ENCODE measurements at places on chromosomes 1 and 21.

GRCh38 chr21:32137931-32138330 is 140.9 kb downstream of the MIS18A start:
- no peak for DNase-seq

DNA sequence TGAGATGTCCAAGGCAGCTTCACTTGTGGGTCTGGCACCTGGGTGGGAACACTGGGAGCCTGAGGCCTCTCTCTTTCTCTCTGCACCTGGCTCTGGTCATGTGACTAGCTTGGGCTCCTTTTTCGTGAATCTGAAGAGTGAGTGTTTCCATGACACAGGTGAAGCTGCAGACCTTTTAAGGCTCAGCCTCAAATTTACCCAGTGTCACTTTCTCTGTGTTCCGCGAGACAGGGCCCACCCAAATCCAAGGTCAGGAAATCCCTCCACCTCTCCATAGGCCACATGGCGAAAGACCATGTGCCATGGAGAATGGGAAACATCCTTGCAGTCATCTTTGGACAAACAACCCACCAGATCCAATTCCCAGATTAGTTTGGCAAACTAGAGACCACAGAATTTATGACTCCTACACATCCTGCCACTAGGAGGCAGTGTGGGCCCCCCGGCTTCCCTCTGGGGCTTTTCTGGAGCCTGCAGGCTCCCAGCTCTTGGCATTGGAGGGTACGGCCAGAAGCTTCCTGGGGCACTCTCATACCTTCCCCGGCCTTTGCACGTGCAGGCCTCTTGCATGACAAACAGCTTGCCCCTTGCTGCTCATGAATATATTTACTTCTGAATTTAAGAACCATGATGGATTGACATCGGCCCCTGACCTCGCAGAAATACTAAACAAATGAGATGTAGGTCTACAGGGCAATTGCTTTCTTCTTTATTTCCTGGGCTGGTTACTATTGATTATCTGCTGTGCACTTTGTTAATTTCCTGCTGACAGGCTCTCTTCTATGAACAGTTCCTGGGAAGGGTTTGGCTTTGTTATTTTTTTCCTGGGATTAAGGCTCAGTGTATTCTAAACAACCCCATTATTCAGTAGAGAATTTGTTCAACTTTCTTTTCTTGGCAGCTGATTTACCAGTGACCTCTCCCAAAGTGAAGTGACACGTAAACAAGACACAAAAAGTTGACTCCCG is 180.7 kb downstream of the KAZN start:
- no peak for DNase-seq

GRCh38 chr1:29485096-29485925 is 249.0 kb downstream of the PTPRU start:
- no peak for DNase-seq

GRCh38 chr1:29575277-29575676 is 339.0 kb downstream of the PTPRU start:
- no peak for DNase-seq

GRCh38 chr1:167746988-167747655 is 25.3 kb downstream of the MPZL1 start:
- no peak for DNase-seq

GRCh38 chr21:36433059-36433709 is 46.7 kb downstream of the CLDN14 start:
- DNase-seq, result no peak

DNA sequence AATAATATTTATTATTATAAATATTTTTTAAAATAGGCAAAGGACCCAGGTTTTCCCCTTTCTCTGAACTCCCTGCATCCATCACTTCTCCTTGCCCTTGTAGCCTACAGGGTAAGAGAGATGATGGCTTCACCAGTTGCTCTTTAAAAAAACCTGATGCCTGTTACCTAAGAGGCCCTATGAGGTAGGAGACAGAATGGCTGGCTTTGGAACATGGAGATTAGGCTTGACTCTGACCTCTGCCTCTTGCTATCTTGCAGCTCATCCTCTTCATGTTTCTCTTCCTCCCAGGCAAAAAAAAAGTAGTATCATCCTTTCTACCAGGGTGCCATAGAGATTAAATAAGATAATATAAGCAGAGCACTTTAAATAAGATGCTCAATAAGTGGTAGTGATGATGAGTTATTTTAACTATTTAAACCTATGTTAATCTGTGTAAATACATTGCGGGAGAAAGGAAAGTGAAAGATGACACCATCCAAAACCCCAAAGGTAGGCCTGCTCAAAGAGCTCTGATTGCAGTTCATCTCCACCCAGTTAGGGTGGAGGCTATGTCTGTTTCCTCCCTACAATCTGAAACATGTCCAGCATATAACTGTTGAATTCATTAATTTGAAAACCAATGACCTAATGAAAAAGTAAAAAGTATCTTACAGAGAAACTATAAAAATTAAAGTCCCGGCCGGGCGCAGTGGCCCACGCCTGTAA is 51.8 kb downstream of the RGS2 start:
- DNase-seq, result no peak

GRCh38 chr1:171372418-171373084 is 58.6 kb downstream of the FMO4 start:
- DNase-seq, result no peak

DNA sequence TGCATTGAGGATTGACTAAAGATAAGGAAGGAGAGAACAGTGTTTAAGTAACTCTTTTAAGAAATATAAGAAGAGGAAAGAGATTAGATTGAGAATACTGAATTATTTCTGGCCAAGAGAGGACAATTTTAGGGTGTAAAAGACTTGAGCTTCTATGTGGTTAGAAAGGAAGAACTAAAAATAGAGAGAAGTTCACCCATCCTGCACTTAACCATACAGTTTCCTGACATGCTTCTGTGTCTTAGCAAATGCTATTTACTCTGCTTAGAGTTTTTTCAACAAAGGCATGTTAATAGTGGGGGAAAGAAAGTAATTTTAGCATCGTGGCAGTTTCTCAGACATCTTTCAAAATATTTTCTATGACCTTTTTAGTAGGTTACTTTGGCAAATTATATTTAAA is 122.8 kb upstream of the GPR52 start:
- no peak for DNase-seq

DNA sequence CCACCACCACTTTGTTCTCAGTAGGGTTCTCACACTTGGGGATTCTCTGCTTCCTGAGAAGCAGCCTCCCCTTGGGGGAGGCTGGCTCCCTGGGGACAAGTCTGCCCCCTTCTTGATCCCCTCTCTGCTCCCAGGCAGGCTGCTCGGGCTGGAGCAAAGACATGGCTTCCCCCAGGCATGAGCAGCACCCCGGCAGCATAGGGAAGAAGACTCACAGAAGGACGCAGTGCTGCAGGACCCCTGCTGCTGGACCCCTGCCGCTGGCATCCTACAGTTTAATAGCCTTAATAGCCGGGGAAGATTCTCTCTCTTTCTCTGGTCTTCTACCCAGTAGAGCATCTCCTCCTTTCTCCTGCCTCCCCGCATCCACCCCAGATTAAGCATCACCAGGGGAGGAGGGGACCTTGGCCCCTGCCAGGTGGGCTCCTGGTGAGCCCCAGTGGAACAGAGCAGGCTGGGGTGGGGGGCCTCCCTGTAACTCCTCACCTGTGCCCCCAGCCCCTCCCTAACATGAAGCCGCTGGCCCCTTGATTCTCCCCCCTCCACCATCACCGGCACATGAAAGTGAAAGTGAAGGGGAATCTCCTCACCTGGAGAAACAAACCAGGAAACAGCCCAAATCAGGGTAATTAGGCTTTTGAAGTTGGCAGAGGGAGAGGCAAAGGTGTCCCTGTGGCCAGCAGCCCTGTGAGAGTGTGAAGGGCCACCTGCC is 2.5 kb downstream of the WNT3A start:
- no peak for DNase-seq

GRCh38 chr1:6544831-6545230 is 9.5 kb downstream of the NOL9 start:
- no peak for DNase-seq
